Osteoblast (primary cell): ENCODE measurements at places on chromosomes 5 and 9. TPM values are rescaled to one million over a fixed set of nuclear protein-coding genes. Genes with fewer than 3 reads are reported as not detected.

PTGER4 gene
- 10.6 and 15.2 TPM in 2 replicates for total RNA-seq

GRCh38 chr5:139205124-139205523, 7.0 kb upstream of the SIL1 start:
- DNase-seq, result no peak

DNA sequence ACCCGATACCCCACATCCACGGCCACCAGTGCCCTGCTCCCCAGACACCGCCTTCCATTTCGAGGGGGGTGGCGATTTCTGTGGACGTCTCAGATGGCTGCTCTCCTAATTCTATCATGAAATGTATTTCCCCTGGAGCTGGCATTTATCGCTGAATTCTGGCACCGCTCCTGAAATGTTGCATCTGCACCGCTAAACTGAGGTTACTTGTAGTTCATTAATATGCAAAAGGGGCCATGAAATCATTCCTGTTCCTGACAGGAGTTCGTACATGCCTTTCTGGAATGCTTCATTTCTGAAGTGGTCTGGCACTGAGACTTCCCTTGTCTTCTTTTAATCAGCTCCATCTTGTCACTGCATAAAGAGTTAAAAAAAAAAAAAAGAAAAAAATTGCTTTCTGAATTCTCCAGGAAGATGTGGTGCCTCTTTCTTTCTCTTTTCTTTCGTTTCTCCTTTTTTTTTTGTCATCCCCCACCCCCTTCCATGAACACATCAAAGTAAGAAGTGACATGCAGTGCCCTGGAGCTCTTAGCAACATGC, 97.7 kb upstream of the SMARCA2 start:
- no peak for DNase-seq

DNA sequence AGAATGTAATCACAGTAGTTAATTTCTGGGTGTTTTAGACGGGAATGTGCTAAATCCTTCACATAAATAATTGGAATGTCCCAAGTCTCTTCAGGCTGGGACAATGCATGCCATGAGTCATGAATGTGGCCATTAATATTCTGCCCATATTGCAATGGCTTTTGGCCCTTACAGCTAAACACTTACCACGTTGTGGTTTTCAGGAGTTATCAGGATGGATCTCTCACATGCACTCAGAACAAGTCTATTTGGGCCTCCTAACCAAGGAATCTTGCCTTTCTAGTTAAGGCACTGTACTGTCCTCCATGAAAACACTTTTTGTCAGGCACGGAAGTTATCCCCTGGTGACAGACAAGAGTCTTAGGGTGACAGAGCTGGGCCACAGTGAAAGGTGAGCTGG, 32.7 kb downstream of the PKD2L2 start:
- DNase-seq, result no peak

DNA sequence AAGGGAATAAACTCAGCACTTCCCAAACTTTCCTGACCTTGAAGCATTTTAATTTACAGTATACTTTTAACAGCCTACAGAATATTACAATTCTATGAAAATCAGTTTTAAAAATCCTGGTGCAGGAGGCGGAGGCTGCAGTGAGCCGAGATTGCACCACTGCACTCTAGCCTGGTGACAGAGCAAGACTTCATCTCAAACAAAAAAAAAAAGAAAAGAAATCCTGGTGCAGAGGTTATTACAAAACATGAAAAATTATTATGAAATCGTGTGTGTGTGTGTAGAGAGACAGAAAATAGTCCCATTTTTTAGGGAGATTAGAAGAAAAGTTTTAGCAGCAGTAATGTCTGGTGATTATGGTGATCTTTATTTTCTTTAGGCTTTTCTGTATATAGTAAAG, 26.9 kb downstream of the GOLPH3 start:
- DNase-seq, result no peak
